Activated CD4-positive, alpha-beta T cell treated with anti-CD3 and anti-CD28 coated beads, Interleukin-2, amount 50 U/mL, for 24 hours (primary cell): ENCODE measurements at places on chromosomes 6 and 20.

- no peak for DNase-seq
Observed at GRCh38 chr6:62393608-62394007, 107.6 kb upstream of the KHDRBS2 start.

GRCh38 chr6:33984466-33985312, 161.2 kb downstream of the GRM4 start:
- no peak for DNase-seq

DNA sequence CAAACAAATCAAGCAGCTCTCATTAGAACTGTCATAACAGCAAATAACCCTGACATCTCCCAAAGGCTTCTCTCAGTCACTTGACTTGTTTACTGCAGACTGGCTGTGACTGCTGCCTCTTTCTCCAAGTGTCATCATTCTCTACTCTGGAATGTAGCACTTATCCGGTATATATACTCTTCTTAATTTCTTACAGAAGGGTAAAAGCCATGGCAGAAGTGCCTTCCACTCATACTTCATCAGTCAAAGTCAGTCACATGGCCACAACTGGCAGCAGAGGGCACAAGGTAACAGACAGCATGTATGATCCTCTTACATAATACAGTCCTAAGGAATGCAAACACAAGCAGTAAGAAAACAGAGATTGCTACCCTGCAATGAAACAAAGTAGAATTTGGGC, 9.3 kb downstream of the NAPB start:
- no peak for DNase-seq

DNA sequence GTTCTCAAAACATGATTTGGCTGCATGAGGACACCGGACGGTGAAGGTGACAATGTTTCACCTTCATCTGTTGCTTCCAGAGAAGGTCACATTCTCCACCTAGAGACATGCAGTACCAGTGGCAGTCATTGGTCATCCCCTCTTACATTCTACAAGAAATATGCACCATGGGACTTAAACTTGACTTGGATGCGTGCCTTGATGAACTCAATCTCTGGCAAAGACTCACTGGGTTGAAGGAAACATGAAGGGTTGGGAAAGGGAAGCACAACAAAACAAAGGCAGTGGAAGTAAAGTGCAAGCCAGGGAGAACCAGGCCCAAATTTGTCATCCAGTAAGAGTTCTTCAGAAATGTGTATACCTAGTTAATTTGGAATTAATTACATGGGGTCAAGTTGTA, 39.4 kb upstream of the ARMH2 start:
- DNase-seq: no peak

GRCh38 chr6:168368066-168368820, 48.7 kb upstream of the DACT2 start:
- DNase-seq: no peak

GRCh38 chr6:138778331-138778730, 4.8 kb downstream of the CCDC28A start:
- DNase-seq: no peak

DNA sequence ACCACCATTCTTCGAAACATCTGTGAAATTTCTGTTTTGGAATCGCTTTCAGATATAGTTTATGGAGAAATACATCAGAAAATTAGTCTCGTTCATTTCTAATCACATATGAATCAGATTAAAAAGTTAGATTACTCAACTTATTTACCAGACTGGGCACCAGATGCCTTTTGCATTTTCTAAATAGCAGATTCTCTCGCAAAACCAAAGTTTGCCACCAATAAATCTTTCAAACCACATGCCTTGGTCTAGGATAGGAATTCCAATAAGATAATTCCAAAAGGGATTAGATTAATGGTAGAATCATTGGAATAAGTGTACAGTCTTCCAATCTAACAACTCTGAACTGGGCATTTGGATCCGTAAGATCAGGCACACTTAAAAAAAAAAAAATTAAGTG, 160.4 kb upstream of the TAB2 start:
- DNase-seq: no peak

DNA sequence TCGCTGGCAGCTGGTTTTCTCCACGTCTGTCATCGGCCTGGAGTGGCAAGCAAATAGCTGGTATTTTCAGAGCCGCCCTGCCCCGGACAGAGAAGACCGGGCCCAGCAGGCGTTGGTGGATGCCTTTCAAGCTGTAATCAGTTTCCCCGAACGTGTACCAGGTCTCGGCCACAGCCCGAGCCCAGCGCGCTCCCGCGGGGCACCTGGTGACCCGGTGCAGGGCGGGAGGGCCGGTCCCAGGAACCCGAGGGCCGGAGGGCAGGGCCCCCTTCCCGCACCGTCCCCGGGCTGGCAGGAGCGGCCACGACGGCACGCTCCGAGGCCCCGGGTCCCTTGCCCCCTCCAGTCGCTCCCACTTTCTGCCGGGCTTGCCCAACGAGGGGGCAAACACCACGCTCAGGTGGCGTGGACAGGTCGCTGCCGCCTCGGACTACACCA, 348 bp upstream of the PYGB start:
- DNase-seq: no peak

GRCh38 chr20:38073307-38074071, 39.9 kb downstream of the RPRD1B start:
- peak; percentile 10 for DNase-seq

DNA sequence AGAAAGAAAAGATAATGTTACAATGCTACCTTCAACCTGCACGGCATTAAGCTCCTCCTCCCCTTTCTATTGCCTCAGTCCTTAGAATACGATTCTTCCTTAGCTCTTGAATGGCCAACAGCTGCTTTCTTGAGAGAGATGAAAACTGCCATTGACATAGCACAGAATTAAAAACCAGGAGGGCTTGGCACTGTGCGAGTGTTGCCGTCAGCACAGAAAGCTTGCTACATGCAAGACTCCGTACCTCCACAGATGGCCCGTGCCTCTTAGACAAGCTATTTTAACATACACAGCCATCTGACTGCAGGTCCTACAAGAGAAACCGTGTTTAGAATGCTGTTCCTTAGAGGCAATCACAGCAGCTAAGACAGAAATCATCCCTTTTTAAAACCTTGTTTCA, 51.7 kb downstream of the ALDH5A1 start:
- no peak for DNase-seq

- DNase-seq: no peak
Observed at GRCh38 chr6:123276546-123276980, 280.5 kb downstream of the CLVS2 start.

- no peak for DNase-seq
Observed at GRCh38 chr6:11919771-11920440, 92.2 kb upstream of the HIVEP1 start.

- DNase-seq: no peak
Observed at GRCh38 chr6:148379966-148380713, 37.5 kb downstream of the SASH1 start.

DNA sequence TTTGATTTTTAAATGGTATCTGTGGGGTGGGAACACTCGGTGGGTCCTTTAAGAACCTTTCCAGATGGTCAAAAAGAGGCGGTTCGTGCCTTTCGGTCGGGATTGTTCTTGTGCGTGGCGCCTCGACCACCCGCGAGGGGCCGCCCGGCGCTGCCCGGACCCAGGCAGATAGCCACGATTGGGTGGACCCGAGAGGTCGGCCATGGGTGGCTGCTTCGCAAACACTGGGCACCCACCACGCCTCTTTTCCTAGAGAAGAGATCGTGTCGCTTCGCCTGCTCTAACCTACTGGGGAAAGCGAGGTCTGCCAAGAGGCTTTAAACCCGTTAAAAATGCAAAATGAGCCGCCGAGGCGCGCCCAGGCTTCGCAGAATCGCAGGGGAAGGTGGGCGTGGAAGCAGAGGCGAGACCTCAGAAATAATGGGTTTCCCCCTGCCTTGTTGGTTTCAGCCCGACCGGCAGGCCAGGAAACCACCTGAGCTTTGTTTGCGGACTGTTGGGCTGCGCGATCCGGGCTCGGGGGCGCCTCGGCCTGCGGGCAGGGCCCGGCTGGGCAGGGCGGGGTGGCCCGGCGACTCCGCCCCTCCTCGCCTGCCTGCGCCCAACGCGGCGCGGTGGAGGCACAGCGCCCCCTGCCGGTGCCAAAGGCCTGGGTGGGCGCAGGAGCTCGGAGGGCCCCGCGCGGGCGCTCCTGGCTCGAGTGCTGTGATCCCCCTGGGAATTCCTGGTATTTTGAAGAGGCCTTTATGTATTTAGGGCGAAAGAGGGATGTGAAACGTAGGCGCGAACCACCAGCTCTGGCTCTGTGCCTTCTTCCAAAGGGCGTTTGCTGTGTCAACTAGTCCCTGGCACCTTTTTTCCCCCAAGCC, 1.6 kb downstream of the MARCKS start:
- DNase-seq: peak; percentile 40

- no peak for DNase-seq
Observed at GRCh38 chr6:73636048-73636447, 17.7 kb downstream of the SLC17A5 start.

DNA sequence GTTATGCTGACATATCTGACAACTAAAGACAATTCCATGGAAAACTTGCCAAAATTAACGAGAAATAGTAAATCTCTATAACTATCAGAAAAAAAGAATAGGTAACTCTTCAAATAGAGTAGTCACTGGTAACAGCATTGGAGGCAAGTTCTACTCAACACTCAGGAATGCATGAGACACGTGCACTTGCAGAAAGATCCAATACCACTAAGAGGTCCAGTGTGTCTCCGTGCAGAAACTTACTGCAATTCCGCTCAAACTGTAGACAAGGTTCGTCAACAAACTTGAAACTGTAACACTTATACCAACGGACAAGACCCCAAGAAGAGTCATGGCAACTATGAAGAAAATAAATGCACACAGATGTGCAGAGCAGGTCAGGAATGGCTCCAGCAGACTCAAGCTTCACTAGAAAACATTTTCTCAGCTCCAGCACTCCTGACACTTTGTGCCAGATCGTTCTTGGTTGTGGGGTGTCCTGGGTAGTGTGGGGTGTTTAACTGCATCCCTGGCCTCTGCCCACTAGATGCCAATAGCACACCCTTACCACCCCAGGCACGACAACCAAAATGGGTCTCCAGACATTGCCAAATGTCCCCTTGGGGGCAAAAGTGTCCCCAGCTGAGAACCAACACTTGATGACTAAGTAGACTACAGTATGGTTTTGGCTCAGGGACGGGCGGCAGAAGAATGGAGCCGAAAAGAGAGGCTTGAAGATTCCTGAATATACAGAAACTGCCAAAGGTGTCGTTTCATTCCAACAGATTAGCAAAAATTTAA, 134.8 kb downstream of the DTNBP1 start:
- no peak for DNase-seq

DNA sequence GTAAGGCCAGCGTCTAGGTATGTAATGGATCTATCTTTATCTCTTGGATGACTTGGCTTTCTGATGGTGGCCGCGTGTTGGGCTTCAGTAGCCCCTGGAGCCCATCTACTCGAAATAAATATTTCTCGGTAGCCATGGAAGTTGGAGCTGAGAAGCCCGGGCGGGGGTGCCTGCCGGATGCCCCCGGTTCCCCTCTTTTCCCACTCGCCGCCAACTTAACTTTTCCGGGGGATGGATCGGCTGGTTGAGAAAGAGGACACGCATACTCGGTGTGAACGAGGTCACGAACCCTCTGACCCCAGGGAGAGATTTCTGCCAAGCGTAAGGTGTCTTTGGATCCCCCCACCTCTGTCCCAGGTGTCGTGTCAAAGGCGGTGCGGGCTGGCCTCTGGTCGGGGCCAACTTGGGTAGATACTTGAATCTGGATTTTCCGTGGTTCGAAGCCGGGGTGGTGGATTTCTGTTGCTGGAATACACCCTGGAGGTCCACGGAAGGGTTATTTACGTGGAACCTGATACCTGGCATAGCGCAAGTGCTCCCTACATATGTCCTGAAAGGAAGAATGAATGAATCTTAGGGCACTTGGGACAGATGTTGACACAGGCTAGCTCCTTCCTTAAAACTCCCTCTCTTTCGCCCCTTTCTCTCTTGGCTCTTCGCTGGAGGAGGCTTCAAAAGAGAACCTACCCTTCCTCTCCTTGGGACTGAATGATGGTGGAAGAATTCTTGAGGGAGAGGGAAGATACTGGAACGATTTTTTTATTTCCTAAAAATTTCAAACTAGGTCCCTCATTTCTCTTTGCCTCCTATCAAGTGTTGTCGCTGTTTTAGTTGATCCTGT, 996 bp downstream of the DOK5 start:
- DNase-seq: no peak
